ENCODE measurements at places on chromosomes 1 and 21. TPM values are rescaled to one million over a fixed set of nuclear protein-coding genes. Genes with fewer than 3 reads are reported as not detected.

The IBA57 gene
- total RNA-seq: 1.7 TPM

The KIAA1614 gene
- total RNA-seq: 1.8 TPM

The TMEM200B gene
- total RNA-seq: 4.8 TPM

DNA sequence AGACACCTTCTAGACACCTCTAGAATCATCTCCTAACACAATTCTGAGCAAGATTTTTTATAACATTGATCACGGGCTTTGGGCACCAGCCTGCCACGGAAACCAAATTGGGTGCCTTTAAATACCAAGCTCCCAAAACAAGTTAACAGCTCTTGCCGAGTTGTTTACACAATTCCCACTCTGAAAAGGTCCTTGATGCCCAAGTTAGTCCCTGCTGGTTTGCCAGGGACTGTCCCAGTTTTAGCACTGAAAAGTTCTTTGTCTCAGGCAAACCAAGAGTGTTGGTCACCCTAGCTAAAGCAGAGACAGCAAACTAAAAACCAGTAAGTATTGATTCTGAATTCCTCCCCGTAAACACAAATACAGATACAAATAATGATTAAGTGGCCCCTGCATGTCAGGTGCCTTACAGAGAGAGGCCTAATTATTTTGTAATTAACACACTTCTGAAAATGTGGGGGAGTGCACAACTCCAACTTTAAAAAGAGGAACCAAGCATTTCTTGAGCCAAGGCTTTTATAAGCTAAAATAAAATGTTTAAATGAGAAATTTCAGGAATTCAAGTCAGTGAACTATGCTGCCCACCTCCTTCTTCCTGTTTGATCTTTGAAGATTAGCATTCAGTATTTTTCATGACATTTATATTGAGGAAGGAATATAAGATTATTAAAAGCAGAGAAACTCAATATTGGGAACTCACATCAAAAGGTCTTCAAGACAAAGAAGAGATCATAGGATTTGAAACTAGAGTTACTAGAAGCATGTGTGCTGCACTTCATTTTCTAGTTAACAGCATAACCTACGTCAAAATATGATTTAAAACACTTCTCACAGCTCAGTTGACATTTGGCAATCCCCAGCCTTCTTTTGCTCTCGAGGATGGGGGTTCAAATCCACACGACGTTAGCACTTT is 9.0 kb upstream of the UBE2U start:
- DNase-seq: no peak

DNA sequence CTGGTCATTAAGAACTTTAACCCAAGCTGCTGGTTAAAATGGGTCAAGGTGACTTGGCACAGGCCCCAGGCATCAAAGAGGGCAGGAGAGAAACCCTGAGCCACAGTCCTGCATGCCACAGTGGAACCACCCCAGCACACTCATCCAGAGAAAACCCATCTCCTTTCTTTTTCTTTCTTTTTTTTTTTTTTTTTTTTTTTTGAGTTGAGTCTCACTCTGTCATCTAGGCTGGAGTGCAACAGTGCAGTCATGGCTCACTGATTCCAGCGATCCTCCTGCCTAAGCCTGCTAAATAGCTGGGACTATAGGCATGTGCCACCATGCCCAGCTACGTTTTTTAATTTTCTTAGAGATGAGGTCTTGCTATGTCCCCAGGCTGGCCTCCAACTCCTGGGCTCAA is 109.2 kb upstream of the RAB4A start:
- no peak for DNase-seq

GRCh38 chr1:229328598-229329362 is 14.1 kb downstream of the CCSAP start:
- DNase-seq: no peak

DNA sequence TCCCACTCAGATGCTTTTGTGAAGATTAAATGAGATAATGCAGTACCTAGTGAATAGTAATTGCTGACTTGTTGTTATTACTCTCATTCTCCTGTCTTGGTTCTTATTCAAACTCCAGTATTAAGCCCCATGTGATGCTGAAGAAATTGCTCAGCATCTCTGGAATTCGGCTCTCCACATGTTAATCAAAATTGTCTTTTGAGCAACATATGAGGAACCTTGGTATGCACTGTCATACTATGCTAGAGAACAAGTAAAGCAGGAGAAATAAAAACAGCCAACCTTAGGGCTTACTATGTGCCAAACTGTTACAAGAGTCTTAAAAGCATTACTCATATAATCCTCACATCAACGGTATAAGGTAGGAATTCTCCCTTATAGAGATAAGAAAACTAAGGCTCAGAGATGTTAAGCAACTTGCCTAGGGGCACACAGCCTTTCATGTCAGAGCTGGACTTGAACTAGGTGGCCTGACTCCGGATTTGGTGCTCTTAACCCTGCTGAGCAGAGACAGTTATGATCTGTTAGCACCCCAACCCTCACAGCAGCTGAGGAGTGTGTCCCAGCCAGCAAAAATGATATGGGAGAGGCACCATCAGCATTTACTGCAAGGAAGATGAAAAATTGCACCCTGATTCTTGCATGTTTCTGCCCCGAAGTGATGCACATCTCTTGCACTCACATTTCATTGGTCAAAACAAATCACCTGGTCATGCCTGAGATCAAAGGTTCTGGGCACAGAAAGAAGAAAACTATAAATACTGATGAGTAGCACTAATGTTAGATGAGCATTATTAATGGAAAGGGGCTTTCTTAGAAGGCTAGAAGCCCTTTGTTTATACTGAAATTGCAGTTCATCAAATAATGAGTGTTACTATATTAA is 102.3 kb downstream of the OMA1 start:
- no peak for DNase-seq

- peak; percentile 13 for DNase-seq
Observed at GRCh38 chr1:207407655-207408260, 46.4 kb upstream of the CR2 start.

All from IMR-90 (cell line).